ENCODE measurements at places on chromosomes 2 and 18. TPM values are rescaled to one million over a fixed set of nuclear protein-coding genes. Genes with fewer than 3 reads are reported as not detected.

DNA sequence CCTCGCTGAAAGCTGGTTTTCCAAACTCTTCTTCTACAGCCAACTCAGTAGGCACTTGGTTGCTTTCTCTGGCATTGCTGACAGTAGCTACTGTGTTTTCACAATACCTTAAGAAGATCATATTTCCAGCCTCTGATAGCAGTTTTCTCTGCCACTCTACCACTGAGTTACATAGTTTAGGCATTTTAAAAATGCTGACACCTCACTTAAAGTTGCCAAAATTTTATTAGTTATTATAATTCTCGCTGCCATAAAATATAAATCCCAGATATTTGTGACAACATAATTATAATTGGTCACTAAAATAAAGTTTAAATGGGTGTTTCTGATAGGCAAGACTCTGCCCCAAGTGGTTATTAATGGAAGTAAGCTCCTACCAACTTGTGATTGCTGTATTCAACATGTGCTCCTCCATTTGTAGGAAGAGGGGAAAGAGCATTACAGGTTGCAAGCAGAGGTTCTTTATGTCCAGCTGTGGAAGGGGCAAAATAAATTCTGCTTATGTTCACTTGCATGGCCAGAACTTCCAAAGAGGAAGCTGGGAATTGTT lies 1202.8 kb downstream of the CNTNAP5 start:
- no peak for DNase-seq

DNA sequence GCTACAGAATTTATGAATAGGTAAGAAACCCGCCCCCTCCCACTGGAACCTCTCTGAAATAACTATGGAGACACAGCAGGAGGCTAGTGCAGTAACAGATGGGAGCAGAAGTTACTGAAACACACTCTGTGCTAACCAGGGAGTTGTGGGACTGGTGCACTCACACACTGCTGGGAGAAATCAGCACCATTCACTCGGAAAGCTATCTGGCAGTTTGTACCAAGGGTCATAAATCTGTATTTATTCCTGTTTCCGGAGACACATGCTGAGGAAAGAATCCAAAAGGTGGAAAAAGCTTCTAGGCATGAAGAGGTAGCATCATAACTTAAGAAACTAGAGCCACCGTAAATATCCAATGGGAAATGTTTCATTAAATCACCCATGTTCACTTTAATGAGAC lies 39.9 kb downstream of the TGFA start:
- no peak for DNase-seq

DNA sequence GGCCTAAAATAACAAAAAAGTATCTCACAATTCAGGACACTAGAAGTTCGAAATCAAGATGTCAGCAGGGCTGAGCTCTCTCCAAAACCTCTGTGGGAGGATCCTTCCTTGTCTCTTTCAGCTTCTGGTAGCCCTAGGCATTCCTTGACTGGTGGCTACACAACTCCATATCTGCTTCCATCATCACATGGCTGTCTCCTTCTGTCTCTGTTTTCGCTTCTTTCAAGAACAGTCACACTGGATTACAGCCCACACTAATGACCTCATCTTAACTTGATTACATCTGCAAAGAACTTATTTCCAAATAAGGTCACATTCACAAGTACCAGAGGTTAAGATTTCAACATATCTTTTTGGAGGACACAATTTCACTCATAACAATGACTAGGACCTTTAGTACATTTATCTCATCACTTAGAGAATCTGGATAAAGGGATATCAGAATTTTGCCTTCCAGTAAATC lies 275.2 kb downstream of the IRS1 start:
- peak; percentile 82 for DNase-seq

GRCh38 chr2:143891879-143892308 lies 628.0 kb downstream of the ZEB2 start:
- DNase-seq: no peak

The C2orf81 gene
- total RNA-seq: 1.3 TPM

The CFAP221 gene
- not detected for total RNA-seq

- DNase-seq: no peak
Measured at GRCh38 chr2:100992262-100992661, 9.8 kb upstream of the RPL31 start.

The PIGN gene
- 18.5 TPM for total RNA-seq

DNA sequence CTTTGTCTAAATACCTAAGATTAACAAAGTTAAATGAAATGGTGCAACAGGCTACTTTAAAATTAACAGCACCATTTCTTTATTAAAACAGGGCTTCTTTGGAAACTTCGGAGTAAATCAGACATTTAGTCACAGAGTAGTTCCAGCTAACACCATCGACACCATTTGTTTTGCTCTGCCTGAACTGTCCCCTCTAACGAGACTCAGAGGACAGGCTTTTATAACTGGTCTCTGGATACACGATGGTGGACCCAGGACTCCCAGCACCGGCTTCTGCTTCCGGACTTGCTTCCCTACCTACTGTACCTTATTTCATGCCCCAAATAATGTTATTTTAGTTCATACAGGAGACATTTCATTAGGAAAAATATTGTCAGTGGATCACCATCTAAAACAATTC lies 252.1 kb downstream of the XIRP2 start:
- no peak for DNase-seq

DNA sequence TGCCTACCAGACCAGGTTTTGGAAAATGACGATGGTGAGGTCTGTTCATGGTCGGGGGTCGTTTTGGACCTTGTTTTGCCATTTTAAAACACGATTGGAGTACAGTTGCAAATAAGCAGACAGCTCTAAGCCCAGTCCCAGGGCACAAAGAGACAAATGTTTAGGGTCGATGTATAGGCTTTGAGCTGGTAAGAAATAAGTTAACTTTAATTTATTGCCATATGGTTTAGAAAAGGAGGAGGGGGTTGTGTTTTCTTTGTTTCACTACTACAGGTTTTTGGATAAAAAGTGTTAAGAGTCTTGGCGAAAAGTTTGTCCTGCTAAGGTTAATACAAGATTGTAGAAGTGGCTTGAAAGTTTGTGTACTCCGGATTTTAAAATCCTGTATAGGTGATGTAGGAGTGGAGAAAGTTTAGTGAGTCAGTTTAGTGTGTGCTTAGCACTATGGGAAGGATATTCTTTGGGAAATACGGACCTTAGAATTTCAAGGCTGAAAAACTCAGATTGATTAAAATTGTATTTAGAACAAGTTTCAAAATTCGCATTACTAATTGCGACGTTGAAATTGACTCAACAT lies 1.3 kb downstream of the KCMF1 start:
- no peak for DNase-seq

The HOXD13 gene
- total RNA-seq: 1.2 TPM
